Thyroid gland (tissue), 4 donors: ENCODE measurements at places on chromosomes 1 and 21. TPM values are rescaled to one million over a fixed set of nuclear protein-coding genes. Genes with fewer than 3 reads are reported as not detected.

The FCRL6 gene
- 1.1 TPM for total RNA-seq

- H3K36me3 ChIP-seq: peaks cover 4% of the 10 kb centered on the region
- no peak overlapping the region for H3K27ac ChIP-seq
- no peak for DNase-seq
- H3K27me3 ChIP-seq: no peaks in the 10 kb centered on the region
- H3K4me3 ChIP-seq: no peak overlapping the region
These were observed 14.4 kb downstream of the SH3GLB1 start for GRCh38 chr1:86718786-86719185.

The XCL2 gene
- total RNA-seq: not detected

- H3K27me3 ChIP-seq: no peaks in the 10 kb centered on the region
- H3K4me3 ChIP-seq: no peak overlapping the region
- peaks cover 39% of the 10 kb centered on the region for H3K4me1 ChIP-seq
- peak overlapping the region; percentile 92 for H3K27ac ChIP-seq
These were observed 12.2 kb downstream of the KCNJ15 start for GRCh38 chr21:38268864-38269575.

GRCh38 chr1:233421293-233421692 lies 93.8 kb downstream of the MAP3K21 start:
- H3K4me3 ChIP-seq: no peak overlapping the region
- no peaks in the 10 kb centered on the region for H3K36me3 ChIP-seq
- H3K27me3 ChIP-seq: no peaks in the 10 kb centered on the region
- H3K4me1 ChIP-seq: no peaks in the 10 kb centered on the region

DNA sequence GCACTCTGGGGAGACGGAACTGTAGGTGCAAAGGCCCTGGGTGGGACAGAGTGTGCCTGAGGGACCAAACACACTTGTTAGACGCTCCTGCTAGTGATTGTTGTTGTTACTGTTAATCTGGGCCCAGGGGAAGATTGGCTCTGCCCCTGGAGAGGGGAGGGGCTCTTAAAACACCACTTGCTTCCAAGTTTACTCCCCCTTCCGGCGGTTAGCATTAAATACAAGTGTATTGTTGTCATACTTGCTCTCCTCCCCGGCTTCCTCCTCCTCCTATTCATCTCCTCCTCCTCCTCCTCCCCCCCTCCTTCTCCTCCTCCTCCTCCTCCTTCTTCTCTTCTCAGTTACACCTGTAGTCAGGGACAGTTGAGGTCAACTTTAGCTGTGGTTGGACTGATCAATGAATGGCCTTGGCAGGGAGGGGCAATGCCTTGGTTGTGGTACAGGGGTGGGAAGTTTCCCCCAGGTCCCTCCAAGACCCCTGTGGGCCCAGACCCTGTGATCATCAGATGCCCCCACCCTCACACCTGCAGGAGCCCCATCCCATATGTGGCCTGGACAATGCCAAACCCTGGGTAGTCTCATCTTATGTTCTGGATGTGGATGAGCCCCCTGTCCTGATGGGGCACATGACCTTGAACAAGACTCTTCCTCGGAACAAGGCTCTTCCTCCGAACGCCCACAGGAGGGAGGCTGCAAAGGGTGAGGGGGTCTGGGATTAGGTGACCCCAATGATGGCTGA lies 217.3 kb downstream of the PTPRU start:
- H3K27ac ChIP-seq: no peak overlapping the region
- DNase-seq: peak; percentile 2
- no peaks in the 10 kb centered on the region for H3K27me3 ChIP-seq
- no peaks in the 10 kb centered on the region for H3K4me1 ChIP-seq

DNA sequence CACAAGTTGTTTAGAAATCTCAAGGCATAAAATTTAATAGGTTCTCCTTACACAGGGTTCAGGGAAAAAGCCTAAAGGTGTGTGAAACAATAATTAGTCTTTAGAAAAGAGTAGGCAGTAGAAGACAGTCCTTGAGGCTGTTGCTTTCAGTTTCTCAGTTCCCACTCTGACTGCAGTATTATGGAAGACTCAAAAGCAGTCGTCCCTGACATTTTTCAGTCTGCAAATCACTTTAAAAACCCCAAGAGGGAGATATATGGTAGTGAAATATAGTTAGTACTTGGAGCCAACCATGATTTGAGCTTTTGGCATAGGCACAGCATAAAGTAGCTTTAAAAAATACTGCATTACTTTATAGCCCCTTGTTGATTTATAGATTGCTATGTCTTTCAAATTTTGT lies 299.7 kb downstream of the OLFM3 start:
- H3K36me3 ChIP-seq: no peaks in the 10 kb centered on the region
- no peak overlapping the region for H3K4me3 ChIP-seq
- H3K4me1 ChIP-seq: no peaks in the 10 kb centered on the region
- no peak for DNase-seq

GRCh38 chr1:198318085-198318484 lies 161.3 kb downstream of the NEK7 start:
- no peak overlapping the region for H3K4me3 ChIP-seq
- peaks cover 3% of the 10 kb centered on the region for H3K36me3 ChIP-seq
- H3K4me1 ChIP-seq: no peaks in the 10 kb centered on the region
- no peak overlapping the region for H3K27ac ChIP-seq
- DNase-seq: no peak

DNA sequence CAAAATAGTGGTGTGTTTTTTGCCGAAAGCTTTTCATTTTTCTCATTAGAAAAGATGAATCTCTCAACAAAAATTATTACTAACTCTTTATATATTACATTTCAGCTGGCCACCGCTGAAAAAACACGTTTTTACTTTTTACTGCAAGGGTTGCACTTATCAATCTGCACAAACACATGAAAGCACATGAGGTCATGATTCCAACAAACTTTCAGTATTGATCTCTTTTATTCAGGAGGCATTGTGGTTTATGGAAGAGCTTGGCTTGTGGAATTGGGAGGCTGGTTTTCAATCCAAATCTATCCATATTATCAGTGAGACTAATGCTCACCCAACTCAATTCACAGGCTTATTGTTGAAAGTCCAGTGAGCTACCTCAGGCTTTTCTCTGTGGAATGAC lies 20.6 kb upstream of the LPGAT1 start:
- H3K4me3 ChIP-seq: no peak overlapping the region
- no peak for DNase-seq
- H3K36me3 ChIP-seq: no peaks in the 10 kb centered on the region
- no peak overlapping the region for H3K27ac ChIP-seq

The SPRR1B gene
- not detected for total RNA-seq

The DPT gene
- total RNA-seq: 141 TPM

GRCh38 chr1:211610779-211611556 lies 32.0 kb upstream of the SLC30A1 start:
- H3K4me1 ChIP-seq: peaks cover 18% of the 10 kb centered on the region
- H3K27ac ChIP-seq: no peak overlapping the region
- H3K27me3 ChIP-seq: no peaks in the 10 kb centered on the region
- peak; percentile 51 for DNase-seq
- no peaks in the 10 kb centered on the region for H3K36me3 ChIP-seq
- no peak overlapping the region for H3K4me3 ChIP-seq
